ENCODE measurements at places on chromosomes 12 and 14.

DNA sequence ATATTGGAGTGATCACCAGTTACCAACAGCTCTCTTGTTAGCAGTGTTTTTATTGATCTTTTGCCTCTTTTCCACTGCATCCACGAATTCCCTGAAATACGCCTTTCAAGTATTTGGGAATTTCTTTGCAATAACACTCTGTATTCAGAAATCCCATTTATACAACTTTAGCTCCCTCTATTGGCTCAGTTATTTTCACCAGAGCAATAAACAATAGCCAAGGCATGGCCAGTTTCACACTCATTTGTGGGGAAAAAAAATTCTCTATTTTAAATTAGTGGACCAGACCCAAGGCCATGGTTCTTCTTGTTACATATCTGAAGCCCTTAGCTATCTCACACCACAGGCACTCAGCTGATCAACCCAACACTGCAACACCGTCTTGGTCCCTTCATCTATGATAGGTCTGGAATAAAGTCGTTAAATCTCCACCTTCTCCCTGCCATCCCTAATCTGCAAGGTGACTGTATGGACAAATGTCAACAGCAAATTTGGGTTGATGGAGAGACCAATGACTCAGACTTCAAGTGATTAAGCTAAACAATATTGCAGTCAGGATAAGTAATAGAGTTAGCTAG lies 92.4 kb upstream of the TMEM260 start:
- DNase-seq: no peak

DNA sequence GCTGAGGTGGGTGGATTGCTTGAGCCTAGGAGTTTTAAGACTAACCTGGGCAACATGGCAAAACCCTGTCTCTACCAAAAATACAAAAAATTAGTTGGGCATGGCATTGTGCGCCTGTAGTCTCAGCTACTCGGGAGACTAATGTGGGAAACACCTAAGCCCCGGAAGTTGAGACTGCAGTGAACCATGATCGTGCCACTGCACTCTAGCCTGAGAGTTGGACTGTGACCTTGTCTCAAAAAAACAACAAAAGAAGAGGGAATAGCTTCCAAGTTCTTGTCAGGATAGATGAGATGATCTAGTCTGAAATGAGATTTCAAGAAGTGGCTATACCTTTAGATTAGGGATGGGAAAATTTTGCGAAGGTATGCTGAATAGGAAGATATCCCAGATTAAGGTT lies 14.8 kb upstream of the C12orf50 start:
- no peak for DNase-seq

GRCh38 chr12:83666690-83667089 lies 980.0 kb downstream of the TMTC2 start:
- no peak for DNase-seq

GRCh38 chr12:19398376-19399363 lies 40.6 kb upstream of the AEBP2 start:
- no peak for DNase-seq
